ENCODE measurements at places on chromosomes 2 and 18.
A peak's percentile ranks its signal among the peaks of the same experiment; 100 is the strongest.

- no peak for DNase-seq
These were observed 217.7 kb downstream of the EIPR1 start for GRCh38 chr2:3159782-3160545.

DNA sequence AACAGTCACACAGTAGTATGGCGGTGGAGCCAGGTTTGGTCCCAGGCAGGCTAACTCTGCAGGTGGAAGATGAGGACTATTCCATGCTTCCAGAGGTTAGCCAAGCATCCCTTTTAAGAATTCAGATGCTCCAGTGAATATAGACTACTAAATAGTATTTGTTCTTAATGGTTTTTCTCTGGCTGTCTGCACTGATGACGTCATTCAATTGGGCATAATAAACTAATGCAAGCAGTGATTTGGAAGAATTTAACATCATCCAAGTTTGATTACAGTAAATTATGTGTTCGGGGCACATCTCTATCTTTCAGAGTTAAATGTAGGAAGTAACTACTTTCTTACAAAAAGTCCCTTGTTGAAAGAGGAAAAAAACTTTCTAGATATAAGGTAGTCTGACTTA is 78.8 kb upstream of the RND3 start:
- DNase-seq = no peak

- no peak for DNase-seq
These were observed 93.0 kb downstream of the KCTD18 start for GRCh38 chr2:200416878-200417277.

DNA sequence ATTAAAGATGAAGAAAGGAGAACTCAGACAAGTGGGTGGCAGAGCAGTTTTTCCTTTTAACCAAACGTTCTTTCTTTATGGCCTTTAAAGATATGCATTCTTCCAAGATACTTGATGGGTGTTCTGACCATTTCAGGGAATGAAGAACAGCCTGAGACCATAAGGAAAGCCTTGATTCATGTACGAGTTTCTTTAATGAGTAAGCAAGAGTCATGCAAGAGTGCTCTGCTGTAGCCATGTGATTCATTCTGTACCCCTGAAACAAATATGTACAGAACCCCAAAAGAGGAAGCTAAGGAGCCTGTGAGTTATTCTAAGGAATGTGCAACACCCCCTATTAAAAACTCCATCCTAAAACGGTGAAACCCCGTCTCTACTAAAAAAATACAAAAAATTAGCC is 372.8 kb downstream of the MTX2 start:
- no peak for DNase-seq

- DNase-seq = no peak
These were observed 40.2 kb upstream of the COPS8 start for GRCh38 chr2:237045449-237045848.

DNA sequence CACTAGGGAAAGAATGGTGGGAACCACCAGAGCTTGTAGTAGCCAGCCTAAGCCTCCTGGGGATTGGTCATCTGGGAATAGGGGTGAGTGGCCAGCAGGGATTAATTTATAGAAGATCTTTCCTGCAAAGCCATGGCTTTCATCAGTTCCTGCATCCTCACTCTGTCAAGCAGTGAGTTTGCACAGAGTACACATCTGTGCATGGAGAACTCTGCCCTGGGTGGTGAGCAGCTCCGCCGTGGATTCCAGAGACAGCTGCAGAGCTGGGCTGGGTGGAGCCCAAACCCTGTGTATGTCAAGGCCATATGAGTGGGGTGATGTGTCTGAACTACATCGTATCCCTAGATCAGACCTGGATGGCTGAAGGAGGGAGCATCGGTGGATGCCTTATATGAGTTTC is 182.2 kb downstream of the GLI2 start:
- DNase-seq = no peak

GRCh38 chr2:112818094-112818902 is 18.3 kb downstream of the IL1B start:
- no peak for DNase-seq

GRCh38 chr18:6374340-6374739 is 40.4 kb downstream of the L3MBTL4 start:
- peak; percentile 95 for DNase-seq

- no peak for DNase-seq
These were observed 54.5 kb downstream of the ACVR1 start for GRCh38 chr2:157821519-157822131.

GRCh38 chr2:224072541-224073188 is 33.6 kb upstream of the SERPINE2 start:
- DNase-seq = no peak

- peak; percentile 42 for DNase-seq
These were observed 139.6 kb downstream of the TRABD2A start for GRCh38 chr2:84741182-84741822.

DNA sequence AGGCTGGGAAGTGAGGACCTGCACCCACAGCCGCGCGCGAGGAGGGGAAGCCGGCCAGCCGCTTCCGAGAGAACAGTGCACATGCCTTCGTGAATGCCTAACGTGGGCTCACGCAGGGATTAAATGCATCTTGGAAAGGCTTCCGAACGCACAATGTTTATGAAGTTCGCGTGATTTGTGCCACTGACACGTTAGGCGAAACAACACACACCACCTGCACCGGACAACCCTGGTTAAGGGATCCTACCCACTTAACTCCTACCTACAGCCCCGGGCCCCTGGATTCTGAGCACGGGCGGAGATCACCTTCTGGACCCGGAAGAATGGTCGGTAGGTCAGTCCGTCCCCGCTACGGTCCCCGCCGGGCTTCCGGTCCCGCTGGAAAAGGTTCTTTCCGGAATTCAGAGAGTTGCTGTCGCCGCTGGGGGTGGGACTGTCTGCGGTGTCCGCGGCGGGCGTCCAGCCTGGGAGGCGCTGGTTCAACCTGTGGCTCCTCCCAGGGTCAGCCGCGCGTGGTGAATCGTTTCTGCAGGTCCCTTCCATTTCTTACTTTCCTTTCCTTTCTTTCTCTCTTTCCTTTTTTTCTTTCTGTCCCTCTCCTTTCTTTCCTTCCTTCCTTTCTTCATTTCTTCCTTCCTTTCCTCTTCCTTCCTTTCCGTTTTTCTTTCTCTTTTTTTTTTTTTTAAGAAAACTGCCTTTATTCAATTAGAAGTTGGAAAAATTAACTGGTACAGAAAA is at the start of gene MTIF2:
TSS of gene MTIF2 (minus strand) at position 325 of the 738 bp plus-strand sequence. CDS start 5,373 bp downstream, outside the sequence.
- DNase-seq = peak; percentile 99

DNA sequence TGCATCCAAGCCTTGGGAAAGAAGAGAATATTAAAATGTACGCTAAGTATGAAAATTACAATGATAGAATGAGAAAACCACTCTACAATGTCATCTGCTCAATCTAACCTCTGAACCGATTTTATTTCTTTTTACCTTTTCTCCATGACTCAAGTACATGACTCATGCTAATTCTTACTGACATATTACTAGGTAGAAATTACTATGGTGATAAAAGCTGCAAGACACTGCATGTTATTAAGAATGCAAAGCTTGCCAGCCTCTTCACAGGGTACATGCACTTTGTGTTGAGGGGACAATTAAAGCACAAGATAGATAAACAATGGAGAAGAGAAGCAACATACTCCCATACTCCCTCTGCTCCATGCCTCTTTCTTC is 20.7 kb downstream of the SFT2D3 start:
- no peak for DNase-seq

DNA sequence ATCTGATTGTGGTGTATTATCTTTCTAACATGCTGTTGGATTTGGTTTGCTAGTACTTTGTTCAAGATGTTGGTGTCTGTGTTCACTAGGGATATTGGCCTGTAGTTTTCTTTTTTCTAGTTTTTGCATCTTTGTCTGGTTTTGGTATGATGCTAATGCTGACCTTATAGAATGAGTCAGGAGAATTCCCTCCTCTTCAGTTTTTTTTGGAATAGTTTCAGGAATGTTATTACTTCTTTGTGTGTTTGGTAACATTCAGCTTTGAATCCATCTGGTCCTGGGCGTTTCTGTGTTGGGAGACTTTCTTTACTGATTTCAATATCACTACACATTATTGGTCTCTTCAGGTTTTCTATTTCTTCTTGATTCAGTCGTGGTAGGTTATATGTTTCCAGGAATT is 124.2 kb upstream of the EPB41L5 start:
- no peak for DNase-seq

DNA sequence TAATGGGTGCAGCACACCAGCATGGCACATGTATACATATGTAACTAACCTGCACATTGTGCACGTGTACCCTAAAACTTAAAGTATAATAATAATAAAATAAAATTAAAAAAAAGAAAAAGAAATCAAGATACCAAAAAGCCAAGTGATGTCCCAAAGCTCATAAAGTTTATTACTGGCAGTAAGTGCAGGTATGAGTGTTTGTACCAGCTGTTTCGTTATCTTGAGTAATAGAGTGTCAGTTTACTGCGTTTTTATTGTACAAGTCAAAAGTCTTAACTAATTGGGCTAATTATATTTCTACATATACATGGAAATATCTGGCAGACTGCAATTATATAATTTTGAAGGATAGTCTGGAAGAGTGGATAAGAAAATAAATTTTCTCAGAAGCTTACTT is 41.8 kb downstream of the MFSD6 start:
- DNase-seq = no peak

- DNase-seq = no peak
These were observed 23.2 kb downstream of the AFF3 start for GRCh38 chr2:100119235-100119634.

GRCh38 chr2:102698369-102699111 is 63.3 kb upstream of the TMEM182 start:
- DNase-seq = peak; percentile 81

DNA sequence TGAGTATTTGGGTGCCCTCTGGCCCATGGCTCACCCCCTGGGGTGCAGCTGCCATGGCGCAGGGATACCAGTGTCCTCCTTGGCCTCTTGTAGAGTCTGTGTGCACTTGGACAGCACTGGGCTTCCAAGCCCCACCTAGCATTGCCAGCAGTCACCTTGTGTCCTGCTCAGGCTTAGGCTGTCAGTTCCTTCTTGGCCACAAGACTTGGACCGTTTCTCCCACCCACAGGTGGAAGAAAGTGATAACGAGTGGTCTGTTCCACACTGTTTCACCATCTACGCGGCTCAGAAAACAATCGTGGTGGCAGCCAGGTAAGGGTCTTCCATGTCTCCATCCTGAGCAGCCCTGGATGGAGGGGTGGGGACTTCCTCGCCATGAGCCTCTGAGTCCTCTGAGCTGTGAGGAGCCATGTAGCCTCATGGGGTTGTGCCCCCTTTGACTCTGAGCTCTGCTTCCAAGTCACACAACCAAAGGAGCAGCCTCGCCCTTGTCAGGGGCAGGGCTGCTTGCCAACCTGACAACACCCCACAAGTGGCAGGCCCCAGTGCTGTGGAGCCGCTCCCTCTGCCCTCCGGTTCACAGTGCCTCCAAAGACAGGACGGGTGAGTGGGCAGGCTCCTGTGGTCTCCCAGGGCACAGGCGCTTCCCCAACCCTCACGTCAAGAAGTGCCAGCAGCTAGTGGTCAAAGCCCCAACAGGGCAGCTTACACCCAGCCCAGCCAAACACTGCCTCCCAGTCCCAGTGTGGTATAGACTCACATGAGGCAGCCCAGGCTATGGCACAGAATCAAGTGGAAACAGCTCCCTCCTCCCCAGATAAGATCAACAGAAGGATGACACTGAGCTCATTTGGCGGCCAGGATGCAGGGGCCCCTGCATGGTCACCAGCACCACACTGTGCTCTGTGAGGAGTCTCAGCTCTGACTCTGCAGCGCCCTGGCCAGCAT is 18.4 kb downstream of the STK25 start:
- no peak for DNase-seq

DNA sequence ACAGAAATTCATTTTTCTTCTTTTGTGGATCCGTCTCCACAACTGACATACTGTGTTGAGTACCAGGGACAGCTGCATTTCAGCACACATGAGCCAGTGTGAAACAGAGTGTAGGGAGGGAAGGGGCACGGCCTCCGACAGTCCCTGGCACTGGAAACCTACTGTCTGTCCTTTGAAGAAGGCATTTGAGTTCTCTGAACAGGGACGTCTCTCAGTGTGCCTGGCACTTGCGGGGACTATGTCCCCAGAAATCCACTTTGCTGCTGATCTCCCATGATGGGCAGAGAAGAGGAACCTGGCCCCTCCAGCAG is 48.1 kb downstream of the PLB1 start:
- DNase-seq = no peak

- DNase-seq = no peak
These were observed 86.0 kb upstream of the ACVR2A start for GRCh38 chr2:147758821-147759220.

- no peak for DNase-seq
These were observed 114.7 kb downstream of the MTX2 start for GRCh38 chr2:176383836-176384442.

GRCh38 chr2:185381631-185382030 is 357.0 kb upstream of the FSIP2 start:
- DNase-seq = no peak

GRCh38 chr2:205723179-205723578 is 40.9 kb downstream of the NRP2 start:
- no peak for DNase-seq

- peak; percentile 74 for DNase-seq
These were observed 45.9 kb upstream of the REG3G start for GRCh38 chr2:78979380-78980151.

- peak; percentile 8 for DNase-seq
These were observed 41.1 kb downstream of the ACVR1C start for GRCh38 chr2:157587576-157587975.

GRCh38 chr2:140891614-140892212 is 1239.1 kb downstream of the LRP1B start:
- DNase-seq = no peak

DNA sequence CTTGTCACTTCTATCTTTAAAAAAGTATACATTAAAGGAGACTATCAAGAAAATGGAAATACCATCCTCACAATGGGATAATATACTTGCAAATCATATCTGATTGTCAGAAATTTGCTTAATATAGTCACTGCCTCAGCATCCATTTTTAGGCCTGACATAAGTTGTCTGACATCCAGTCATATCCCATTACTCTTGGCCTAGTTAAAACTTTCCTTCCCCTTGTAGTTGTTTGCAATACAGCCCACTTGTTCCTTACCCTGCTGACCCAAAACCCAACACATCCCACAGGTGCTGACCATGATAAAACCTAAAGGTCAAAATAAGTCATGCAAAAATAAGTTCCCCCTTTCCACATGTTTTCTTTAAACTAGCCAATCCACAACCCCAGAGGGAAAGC is 3.6 kb upstream of the ARHGEF33 start:
- DNase-seq = no peak

DNA sequence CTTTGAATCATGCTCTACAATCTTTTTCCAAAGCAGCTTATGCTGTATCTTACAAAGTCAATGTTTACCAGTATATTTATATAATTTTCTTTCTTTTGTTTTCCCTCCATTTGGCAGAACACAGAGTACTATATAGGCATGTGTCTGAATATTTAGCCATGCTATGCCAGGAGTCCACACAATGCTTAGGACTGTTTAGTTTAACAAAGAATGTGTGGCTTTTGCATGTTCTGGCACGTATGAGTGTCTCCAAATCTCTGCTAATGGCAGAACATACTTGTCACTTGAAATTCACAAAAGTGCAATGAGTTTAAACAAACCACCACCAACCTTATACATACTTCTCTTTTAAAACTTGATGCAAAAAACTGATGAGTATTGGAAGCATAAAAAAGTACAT is 268.0 kb downstream of the NR4A2 start:
- DNase-seq = no peak

All from DMS53 (cell line).